Islet precursor cell (in vitro differentiated cells): ENCODE measurements at places on chromosomes 2 and 18.

- DNase-seq = no peak
These were observed 75.0 kb downstream of the NRXN1 start for GRCh38 chr2:50956886-50957285.

DNA sequence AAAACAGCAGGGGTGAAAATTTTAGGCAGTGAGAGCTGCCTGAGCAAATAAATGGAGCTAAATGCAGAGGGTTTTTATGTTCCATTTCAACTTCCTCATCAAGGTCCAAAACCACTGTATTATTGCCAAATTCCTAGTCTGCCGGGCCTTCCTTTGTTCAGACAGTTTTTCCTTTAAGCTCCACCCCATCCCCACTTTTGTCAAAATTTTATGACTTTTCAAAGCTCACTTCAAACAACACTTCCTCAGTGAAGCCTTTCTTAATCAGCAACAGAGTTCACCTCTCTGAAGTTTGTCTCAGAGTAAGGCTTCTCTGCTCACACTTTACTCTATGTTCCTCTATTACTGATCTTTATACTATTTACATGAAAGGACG, 81.3 kb downstream of the CERKL start:
- DNase-seq = no peak

- DNase-seq = no peak
These were observed 250.2 kb upstream of the REG3G start for GRCh38 chr2:78775291-78775690.

- no peak for DNase-seq
These were observed 52.3 kb upstream of the SNTG2 start for GRCh38 chr2:898319-898718.

GRCh38 chr2:205474741-205475415, 207.4 kb upstream of the NRP2 start:
- DNase-seq = no peak

DNA sequence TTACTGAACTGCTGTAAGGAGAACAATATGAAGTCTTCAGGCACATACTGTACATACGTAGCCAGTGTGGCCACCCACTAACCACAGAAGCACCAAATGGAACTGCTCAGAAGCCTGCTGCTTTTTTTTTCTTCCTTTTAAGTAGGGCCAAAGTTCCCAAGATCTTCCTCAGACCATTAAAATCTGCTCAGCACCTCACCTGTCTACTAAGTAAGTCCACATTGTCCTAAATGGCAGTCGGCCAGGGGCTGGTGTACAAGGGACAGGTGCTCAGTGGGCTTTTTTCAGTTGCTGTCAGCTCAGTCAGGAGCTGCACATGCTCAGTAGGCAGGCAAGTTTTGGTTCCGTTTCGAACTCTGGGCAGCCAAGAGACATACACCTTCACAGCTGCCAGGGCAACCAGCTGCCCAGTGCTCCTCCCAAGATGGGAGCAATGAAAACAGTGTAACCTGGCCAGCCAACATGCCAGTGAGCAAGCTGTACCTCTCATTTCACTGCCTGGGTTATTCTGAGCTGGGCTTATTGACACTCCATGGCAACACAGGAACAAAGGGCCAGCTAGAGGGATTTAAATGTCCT, 86.1 kb downstream of the ACVR1 start:
- DNase-seq = no peak

DNA sequence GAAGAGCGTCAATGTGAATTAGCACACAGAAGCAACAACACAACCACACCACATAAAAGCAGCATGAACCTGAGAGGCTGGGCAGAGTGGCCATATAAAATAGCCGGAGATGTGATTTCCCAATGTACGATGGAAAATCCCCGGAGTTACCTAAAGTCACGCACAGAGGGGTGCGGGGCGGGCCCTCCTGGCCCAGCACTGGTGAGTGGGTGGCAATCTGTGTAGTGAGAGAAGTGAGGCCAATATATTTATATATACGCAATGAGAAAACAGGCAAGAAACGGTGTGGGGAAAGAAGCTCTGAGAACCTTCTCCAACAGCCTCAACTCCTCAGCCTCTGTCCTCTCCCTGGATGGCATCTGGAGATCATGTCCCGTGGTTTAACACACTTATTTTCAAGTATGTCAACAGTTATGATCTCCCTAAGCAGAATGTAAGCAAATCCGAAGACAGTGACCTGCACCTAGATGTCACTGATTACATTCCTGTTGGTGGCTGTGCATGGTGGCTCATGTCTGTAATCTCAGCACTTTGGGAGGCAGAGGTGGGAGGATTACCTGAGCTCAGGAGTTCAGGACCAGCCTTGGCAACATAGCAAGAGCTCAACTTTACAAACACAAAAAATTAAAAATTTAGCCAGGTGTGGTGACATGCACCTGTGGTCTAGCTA, 41.6 kb downstream of the CRACDL start:
- peak; percentile 22 for DNase-seq

- no peak for DNase-seq
These were observed 161.8 kb downstream of the SOCS6 start for GRCh38 chr18:70450426-70451253.

- no peak for DNase-seq
These were observed 3.4 kb downstream of the FBLN7 start for GRCh38 chr2:112141626-112142007.

DNA sequence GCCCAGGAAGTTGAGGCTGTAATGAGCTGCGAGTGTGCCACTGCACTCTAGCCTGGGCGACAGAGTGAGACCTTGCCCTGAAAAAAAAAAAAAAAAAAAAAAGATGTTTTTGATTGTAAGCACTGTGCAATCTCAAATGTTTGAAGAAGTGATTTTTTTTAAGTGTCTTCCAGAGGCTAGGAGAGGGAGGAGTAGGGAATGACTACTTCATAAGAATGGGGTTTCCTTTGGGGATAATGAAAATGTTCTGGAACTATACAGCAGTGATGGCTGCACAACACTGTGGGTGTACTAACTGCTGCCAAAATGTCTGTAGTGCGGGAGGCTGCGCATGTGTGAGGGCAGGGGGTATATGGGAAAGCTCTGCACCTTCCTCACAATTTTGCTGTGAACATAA, 83.7 kb downstream of the MCFD2 start:
- no peak for DNase-seq

DNA sequence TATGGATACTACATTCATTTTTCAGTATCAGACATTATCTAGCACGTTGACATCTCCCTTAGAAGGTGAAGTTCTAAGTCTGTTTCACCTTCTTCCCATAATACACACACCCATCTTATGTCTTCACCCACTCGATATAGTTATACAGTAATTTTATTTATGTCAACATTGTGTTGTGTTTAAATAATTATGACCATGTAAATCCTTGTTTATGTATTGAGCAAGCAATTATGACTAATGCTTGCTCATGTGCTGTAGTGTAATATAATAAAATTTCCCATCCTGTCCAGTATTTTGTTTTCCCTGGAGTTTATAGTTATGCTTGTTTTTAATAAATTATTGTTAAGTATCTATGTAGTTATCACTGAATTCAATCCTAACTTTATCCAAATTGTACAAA, 163.2 kb downstream of the MTX2 start:
- DNase-seq = no peak

GRCh38 chr18:2442006-2442405, 129.3 kb downstream of the METTL4 start:
- DNase-seq = no peak

GRCh38 chr2:167537743-167538142, 649.5 kb downstream of the XIRP2 start:
- DNase-seq = no peak

DNA sequence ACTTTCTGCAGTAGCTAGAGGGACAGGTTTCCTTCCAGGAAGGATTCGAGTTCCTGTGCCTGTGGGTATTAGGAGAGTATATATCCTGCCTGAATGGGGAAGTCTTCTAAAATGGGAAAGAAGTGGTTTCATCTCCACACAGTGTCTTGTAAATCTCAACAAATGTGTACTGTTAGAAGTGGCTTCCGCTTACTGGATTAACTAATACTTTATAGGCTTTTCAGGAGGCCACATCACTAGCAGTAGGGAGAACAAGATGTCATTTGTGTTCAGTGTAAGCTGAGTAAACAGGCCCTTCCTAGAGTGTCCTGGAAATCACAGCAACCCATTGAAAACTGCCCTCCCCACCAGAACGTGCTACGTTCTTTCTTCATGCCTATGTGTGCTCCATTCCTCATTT, 12.5 kb upstream of the POLR1B start:
- no peak for DNase-seq

- DNase-seq = no peak
These were observed 19.9 kb upstream of the IL1R2 start for GRCh38 chr2:101971836-101972235.

- DNase-seq = no peak
These were observed 136.1 kb downstream of the TMEM200C start for GRCh38 chr18:5759194-5759593.

GRCh38 chr18:61169386-61169785, 163.8 kb upstream of the CDH20 start:
- DNase-seq = no peak

GRCh38 chr2:45664635-45665261, 13.3 kb downstream of the PRKCE start:
- DNase-seq = no peak

DNA sequence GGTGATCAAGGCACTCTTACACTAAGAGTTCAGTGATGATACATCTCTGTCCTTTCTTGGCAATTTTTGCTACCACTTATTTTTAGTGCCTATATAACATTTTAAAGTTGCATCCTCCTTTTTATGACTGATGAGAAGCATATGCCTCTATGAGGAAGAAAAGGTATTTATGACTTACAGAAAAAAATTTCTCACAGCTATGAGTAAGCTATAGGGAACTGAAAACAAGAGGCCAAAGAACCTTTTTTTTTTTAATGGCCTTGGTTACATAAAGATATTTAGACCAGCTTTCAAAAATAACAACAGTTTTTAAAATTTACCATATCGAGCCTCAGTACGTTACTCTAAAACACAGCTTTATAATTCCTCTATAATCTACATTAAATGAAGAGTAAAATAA, 21.3 kb downstream of the MBD5 start:
- no peak for DNase-seq

- DNase-seq = peak; percentile 13
These were observed 69.5 kb upstream of the HDAC4 start for GRCh38 chr2:239470151-239470900.

- DNase-seq = peak; percentile 55
These were observed 6.6 kb downstream of the ERFE start for GRCh38 chr2:238165288-238165921.
